ENCODE measurements at places on chromosomes 6 and 20.

DNA sequence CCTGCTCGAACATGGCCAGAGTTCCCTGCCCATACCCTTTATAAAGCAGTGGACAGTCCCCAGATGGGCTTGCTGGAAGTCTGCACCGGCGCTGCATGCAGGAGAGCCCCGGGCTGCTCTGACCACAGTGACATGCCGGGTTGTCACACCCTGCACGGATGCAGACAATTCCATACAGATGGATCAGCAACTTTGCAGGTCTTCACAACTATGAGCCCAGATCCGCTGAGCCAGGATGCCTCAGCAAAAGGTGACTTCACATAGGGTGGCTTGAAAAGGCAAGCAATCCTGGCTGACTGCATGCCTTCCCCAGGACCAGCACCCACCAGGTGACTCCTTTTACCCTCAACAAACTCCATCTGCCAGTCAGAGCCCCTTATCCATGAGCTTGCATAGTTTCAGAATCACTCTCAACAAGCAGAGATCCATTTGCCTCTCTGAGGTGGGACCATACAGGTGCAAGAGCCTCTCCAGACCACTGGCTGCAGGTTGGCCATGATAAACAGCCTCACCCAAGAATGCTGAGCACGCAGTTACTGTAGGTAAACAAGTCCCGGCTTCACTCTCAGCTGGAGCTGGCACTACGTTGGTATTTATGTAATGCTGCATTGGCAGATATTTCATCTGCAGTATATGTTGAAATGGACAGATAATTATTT lies 183.0 kb upstream of the QKI start:
- DNase-seq, result no peak

DNA sequence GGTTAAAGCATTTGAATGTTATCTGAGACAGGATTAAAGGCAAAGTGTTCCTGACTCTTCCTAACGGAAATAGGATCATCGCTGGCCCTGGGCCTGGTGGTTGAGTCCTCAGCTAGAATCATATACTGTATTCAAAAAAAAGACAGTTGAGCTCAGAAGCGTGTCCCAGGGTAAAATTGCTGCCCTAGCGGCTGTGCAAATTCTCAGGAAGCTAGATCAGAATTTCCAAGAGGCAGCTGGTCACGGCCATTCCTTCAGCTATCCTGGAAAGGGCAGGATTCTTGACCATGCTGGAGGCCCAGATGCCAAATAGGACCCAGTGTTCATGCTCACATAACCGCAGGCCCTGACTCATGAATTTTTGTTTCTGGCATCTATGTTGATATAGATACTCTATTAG lies 67.4 kb downstream of the STMND1 start:
- no peak for DNase-seq

DNA sequence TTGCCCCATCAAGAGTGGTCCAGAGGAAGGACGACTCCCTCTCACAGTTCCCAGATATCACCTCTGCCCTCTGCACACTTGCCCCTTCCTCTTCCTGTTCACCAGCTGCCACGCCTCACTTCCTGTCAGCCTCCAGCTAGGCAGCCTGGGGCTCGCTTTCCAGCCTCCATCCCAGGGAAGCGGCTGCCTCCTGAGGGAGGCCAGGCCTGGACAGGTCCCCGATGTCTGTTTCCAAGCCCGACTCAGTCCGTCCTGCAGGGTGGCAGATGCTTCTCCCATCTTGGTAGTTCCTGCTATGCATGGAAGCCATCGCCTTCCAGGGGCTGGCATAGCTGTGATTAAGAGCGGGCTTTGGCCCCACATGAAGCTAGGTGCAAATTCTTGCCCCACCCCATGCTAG lies 233.5 kb upstream of the PMEPA1 start:
- no peak for DNase-seq

DNA sequence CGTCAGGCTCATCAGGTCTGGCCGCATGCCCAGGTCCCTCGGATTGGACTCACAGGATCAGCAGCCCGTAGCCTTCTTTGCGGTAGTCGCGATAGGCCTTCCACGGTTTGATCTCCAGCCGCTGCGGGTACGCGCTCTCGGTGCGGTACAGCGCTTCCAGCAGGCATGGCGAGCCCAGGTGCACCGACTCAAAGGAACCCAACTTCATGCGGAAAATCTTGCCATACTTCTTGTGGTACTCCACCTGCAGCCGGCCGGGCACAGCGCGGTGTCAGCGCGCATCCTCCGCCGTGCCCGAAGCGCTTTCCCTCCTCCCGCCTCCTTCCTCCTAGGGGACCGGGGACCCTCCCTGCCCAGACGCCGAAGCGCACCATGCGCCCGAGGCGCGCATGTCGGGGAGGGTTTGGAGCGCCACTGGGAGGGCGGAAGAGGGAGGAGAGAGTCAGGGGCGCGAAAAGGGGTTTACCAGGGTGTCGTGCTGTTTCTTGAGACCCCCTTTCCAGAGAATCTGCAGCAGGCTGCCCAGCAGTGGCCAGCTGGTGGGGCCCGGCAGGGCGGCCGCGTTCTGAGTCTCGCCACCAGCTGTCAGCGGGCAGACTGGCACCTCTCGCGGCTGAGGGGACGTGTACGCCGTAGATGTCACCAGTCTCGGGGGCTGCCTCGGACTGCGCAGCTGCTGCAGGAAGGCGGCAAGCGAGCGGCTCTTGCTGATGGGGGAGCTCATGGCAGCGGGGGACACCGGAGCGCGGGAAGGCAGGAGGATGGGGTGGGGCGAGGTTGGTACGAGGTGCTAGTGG lies 732 bp downstream of the CYP24A1 start:
- DNase-seq, result no peak

GRCh38 chr20:55160996-55161395 lies 685.6 kb downstream of the DOK5 start:
- DNase-seq, result no peak

GRCh38 chr6:90369024-90369519 lies 72.4 kb upstream of the BACH2 start:
- DNase-seq, result peak; percentile 17

- no peak for DNase-seq
Observed at GRCh38 chr6:41077536-41077935, 4.8 kb downstream of the NFYA start.

GRCh38 chr6:4774715-4775493 lies 1.3 kb upstream of the CDYL start:
- DNase-seq, result peak; percentile 47

- peak; percentile 73 for DNase-seq
Observed at GRCh38 chr6:15628499-15629131, 34.2 kb downstream of the DTNBP1 start.

DNA sequence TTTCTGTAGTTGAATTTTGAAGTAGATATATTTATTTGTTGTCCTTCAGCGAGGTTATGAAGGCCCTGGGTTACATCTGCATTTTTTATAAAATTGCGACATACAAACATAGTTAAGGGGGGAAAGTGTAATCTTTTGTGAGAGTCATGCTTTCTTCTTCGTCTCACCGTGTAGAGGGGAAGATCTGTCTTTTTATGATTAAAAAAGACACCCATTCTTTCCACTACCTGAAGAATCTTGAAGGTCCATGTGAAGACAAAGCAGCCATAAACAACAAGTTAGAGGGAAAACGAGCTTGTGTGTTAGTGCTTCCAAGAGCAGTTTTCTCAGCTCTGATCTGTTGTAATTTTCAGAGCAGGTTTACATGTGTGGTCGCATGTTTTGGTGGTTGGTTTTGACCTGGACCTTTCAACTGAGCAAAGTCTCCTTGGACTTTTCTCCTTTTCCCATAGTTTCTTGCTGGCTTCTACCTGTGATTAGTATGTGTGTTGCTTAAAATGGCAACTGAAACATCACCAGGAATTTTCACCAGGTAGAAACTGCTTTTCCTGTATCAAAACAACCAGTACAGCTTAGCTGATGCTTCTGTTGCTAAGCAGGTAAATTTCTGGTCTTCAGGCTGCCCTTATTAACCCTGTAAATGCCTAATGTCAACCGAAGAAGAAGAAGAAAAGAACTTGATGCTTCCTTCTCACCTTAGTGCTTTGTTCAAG lies 37.3 kb downstream of the RREB1 start:
- DNase-seq, result no peak

- no peak for DNase-seq
Observed at GRCh38 chr6:109612268-109612667, 78.7 kb downstream of the AK9 start.

DNA sequence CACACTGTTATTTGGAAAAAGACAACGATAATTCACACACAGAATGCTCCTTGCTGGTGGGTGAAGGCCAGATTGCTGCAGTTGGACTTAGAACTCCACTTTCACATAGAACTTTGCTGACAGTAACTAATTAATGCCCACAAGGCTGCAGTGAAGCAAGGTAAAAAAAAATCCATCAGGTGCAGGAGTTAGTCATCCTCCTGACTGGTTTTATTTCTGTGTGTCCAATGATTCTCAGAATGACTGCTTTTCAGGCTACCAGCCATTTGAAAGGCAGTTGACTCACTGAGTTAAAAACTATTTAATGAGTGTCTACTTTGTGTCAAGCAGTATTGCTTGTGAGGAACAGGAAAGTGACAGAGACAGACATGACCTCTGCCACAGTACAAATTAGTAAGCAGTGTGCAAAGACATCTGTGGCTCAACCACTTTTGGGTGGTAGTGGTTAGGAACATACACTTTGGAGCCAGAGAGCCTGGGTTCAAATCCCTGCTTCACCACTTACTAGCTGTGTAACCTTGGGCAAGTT lies 41.9 kb downstream of the ELOVL5 start:
- DNase-seq, result no peak

Data from CD8-positive, alpha-beta T cell (primary cell).